ENCODE measurements at places on chromosomes 6 and 20.
A peak's percentile ranks its signal among the peaks of the same experiment; 100 is the strongest.

DNA sequence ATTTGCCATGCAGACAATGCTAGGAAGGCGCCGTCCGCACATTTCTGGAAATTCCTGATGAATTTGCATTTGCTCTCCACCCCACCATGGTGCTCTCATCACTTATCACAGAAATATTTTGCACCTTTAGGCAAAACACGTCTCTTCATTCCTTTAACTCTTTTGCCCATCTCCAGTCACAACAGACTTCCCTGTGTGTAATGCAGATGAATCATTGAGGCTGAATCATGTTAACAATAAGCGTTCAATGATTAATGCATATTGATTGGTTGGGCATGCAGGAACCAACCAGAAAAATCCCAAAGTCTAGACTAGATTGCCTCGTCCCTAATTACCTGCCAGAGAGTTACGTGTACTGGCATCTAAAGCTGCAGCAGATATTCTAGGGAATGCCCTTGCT, 80.0 kb upstream of the ATXN1 start:
- DNase-seq, result no peak

DNA sequence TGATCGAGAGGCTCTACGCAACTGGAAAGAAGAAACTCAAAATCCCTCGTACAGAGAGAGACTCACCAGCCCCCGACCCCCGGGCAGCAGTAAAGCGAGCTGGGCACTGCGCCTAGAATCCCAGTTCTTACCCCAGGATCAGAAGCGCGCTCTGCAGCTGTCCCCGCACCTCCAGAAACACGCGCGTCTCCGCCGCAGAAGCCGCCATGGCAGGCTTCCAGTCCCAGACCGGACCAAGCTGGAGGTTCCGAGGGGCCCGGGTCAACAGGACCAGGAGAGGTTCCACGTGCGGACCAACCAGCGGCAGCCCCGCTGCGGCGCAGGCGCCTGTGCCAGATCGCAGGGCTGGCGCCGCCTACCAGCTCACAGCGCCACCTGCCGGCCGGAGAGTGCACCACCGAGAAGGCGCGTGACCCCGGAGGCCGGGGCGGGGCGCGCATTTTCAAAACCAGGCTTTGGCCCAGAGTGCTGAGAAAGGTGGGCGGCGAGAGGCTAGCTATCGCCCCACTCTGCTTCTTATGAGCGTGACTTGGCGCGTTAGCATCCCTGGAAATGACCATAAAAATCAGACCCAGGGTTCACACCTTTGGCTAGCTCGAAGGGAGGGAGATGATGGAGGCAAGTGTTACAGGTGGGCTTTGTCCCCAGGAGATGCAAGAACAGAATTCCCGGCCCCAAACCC, at the start of gene UBE3D:
Gene UBE3D (minus strand): TSS at position 331 of the 682 bp plus-strand sequence. CDS start 123 bp downstream, at position 208.
- DNase-seq, result peak; percentile 48

DNA sequence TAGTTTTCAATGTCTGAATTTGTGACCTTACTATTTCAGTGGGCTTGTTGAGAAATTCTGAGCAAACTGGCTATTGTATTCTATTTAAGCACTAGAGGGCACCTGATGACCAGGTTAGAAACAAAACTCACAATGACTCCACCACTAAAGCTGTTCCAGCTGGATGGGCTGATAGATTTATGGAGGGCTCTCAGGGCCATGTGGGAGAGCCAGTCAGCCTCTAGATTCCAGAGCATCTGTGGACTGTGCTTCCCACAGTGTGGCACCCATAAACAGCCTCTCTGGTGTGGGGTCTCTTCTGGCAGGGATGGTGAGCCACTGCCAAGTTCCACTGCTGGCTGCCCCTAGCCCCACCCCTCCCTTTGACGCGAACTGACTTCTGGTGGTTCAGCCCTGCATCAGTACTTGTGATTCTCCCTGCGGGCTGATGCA, 29.2 kb downstream of the C6orf58 start:
- DNase-seq, result peak; percentile 11

GRCh38 chr20:40955326-40955725, 73.3 kb upstream of the TOP1 start:
- no peak for DNase-seq

- DNase-seq, result no peak
These were observed 8.9 kb downstream of the SLC22A3 start for GRCh38 chr6:160357088-160357487.

DNA sequence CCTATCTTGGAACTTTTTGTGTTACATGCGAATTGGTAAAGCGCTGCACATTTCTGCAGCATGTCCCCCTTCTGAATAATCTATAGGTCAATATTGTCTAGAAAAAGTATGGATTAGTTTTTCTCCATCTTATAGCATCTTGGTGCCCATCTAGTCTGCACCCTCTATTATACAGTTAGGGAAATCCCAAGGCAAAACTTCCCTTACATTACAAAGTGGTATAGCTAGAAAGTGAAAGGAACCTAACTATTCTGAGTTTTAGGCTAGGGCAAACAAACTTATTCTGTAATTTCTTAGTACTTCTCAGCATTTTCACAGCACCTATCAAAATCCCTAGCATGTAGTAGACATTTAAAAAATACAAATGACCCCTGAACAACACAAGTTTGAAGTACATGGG, 133.5 kb upstream of the CCDC28A start:
- no peak for DNase-seq

GRCh38 chr6:89471287-89471867, 38.4 kb downstream of the ANKRD6 start:
- DNase-seq, result no peak

DNA sequence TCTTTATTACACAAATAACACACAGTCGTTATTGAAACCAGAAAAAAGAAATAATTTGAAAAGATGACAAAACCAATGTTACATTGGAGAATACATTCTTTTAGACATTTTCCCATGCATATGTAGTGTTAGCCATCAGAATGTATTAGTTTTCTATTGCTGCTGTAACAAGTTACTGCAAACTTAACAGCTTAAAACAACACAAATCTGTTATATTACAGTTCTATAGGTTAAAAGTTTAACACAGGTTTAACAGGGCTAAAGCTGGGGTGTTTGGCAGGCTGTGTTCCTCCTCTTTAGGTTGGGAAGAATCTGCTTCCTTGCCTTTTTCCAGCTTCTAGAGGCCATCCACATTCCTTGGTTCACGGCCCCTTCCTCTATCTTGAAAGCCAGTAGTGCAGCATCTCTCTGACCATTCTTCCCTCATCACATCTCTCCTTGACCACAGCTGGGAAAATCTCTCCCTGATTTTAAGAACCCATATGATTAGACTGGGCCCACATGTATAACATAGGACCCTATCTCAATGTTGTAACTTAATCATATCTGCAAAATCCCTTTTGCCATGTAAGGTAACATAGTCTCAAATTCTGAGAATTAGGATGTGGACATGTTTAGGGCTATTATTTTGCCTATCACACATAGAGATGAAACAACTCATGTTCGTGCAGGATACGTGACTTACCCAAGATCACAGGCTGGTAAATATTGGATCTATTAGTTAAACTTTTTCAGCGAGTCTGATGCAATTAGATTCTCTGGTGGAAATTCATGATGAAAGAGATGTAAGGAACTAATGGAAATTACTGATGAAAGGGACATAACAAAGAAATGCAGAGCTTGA, 145.4 kb upstream of the TMEM170B start:
- no peak for DNase-seq

DNA sequence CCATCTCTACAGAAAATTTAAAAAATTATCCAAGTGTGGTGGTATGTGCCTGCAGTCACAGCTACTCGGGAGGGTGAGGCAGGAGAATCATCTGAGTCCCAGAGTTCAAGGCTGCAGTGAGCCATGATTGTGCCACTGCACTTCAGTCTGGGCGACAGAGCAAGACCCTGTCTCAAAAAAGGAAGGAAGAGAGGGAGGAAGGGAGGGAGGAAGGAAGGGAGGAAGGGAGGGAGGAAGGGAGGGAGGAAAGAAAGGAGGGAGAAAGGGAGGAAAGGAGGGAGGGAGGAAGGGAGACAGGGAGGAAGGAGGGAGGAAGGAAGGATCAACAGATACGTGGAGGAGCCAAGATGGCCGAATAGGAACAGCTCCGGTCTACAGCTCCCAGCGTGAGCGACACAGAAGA, 90.1 kb downstream of the ZNF217 start:
- DNase-seq, result no peak

DNA sequence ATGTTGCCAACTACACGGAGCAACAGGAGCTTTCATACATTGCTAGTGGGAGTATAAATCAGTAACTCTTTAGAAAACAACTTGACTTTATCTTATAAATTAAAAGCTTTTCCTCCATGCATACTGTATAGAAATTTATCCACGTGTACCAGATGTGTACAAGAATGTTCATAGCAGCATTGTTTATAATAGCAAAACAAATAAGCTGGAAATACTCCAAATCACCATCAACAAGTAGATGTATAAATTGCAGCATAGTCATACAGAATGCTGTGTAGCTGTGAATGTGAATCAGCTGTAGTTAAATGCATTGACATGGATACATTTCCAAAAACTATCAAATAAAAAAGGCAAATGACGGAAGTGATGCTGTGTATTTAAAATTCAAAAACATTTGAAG, 6.0 kb downstream of the PSMF1 start:
- peak; percentile 59 for DNase-seq

GRCh38 chr6:140554421-140554820, 1180.0 kb upstream of the CITED2 start:
- DNase-seq, result no peak

GRCh38 chr6:41846666-41847237, 48.4 kb downstream of the USP49 start:
- peak; percentile 95 for DNase-seq

DNA sequence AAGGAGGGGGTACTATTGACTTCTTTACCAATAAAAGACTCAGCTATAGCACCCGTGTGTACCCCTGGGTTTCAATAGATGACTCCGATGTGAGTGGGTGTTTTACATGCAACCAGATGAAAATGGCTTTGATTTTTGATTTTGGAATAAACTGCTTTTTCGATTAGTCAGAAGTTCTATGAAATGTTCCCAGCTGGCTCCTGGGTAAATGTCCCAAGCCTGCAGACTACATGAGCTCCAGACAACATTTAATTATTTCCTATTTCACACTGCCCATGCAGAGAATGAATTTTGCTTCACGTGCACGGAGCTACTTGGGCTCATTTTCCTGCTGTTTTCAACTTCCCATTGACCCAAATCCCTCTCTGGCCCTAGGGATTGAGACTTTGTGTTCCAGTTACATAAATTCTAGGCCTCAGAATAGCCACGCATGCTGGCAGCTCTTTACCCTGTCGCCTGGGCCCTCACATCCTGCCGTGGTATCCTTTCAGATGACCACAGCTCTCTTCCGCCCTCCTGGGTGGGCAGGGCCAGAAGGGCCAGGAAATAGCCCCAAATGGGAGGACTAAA, 59.7 kb downstream of the GPR6 start:
- DNase-seq, result no peak

GRCh38 chr6:20604159-20604558, 69.9 kb downstream of the CDKAL1 start:
- no peak for DNase-seq

DNA sequence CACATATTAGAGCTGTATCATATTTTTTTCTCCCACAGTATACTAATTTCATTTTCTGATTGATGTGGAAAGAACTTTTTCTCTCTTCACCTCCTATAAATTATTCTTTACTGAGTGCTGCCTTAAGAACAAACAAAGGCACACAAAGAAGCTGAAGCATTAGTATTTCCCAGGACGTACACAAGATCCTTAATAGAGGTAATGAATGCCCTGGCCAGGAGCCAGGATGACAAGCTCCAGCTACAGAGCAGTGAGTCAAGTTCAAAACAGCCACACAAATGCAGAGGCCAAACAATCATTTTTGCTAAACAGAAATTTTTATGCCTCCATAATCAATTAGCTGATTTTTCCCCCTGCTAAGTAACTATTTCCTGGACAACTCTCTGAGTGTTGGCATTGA, 639.6 kb downstream of the EPHA7 start:
- no peak for DNase-seq

- DNase-seq, result no peak
These were observed 21.1 kb upstream of the EDN1 start for GRCh38 chr6:12269110-12269509.

DNA sequence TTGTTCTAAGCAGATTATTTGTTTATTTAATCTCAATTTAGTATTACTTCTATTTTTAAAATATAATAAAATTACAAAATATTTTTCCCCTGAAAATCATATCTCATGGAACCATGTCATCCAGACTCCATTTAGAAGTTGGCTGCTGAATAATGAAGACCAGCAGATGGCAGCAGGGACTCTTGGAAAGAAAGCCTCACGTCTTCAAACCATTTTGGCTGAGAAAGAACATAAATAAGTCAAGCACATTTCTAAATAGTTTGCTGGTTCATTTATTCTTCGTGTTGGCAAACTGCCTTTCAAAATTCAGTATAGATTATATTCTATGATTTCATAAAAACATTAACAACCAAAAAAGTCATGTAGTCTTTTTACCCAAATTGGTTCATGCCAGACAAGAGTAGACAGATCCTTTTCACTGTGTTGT, 71.7 kb downstream of the RCAN2 start:
- no peak for DNase-seq

- no peak for DNase-seq
These were observed 9.7 kb upstream of the CEP43 start for GRCh38 chr6:166989427-166990032.

DNA sequence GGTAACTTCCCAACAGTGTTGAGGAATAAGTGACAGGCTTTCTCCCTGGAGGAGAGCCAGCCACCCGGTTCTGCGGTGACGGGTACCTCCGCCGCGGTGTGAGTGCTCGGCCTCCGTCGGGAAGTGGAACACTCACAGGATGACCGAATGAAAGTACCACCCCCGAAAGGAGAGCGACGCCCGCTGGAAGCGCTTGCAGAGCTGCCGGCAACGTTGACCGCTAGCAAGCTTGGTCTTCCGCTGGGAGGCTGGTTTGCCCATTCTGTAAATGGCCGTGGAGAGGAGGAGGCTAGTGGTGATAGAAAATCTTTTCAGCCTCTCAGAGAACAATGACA, 614 bp upstream of the TMEM242 start:
- peak; percentile 31 for DNase-seq

- no peak for DNase-seq
These were observed 793 bp upstream of the PDSS2 start for GRCh38 chr6:107460083-107460631.

DNA sequence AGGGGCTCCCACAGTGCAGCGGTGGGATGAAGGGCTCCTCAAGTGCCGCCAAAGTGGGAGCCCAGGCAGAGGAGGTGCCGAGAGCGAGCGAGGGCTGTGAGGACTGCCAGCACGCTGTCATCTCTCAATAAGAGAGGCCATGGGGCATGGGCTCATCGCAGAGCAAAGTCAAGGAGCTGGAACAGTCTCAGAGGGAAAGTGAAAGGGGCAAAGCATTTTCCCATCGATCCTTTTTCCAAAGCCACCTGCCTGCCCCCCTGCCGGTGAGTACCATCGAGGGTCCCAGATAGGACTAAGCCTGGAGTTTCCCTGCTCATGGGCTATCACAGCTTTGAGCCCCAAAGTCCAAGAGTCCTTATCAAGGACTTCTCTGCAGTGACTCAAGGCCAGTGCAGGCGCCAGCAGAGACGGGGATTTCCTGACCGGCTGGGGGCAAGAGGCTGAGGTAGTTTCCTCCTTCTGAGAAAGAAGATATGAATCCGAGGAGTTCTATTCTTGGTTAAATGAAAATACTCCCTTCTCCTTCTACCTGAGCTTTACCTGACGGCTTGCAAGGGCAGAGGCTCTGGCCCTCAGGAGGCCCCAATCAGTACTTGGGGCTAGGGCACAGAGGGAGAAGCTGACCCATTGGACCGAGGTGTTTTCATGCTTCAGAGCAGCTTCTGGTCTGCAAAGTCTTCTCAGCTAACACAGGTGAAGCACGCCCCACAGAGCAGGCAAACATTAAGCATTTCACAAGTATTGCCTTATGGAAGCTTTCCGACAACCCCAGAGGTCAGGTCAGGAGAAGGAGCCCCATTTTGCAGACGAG, 22.6 kb downstream of the ETV7 start:
- DNase-seq, result no peak

GRCh38 chr20:51357543-51357942, 185.0 kb downstream of the NFATC2 start:
- no peak for DNase-seq
